ENCODE measurements at places on chromosomes 16 and 17.
A peak's percentile ranks its signal among the peaks of the same experiment; 100 is the strongest.

DNA sequence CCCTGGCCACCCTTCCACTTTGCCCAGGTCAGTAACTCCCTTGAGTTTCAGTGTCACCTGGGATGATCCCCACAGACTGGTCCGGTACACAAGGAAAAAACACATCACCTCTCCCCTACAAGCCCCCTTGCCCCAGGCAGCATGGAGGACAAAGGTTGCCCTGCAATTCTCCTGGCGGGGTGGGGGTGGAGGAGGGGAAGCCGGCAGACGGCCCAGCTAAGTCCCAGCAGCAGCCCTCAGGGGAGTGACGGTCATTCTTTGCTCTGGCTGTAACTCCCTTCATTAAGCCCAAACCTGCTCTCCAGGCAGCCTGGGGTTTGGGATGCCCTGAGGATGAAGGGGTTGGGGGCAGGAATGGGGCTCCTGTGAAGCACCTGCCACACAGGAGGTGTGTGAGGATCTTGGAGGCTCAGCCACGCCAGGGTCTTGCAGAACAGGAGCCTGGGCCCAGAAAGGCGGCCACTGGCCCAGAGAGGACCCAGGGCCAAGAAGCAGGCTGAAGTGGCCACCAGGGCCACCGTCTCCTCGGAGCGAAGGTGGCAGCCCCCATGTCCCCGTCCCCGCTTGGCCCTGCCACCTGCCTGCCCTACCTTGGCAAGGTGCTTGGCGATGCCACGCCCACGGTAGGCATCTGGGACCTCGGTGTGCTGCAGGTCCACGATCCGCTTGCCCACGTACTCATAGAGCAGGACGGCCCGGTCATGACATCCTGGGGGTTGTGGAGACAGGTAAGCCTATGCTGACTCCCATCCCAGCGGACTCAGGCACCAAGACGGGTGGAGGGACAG is 9.5 kb downstream of the NATD1 start:
- no peak for DNase-seq

- peak; percentile 93 for DNase-seq
Measured at GRCh38 chr17:28357061-28357900, at the start of gene POLDIP2. Gene POLDIP2, minus strand, starts transcription at chr17:28357527. Its CDS starts 79 bp downstream, at chr17:28357448.

DNA sequence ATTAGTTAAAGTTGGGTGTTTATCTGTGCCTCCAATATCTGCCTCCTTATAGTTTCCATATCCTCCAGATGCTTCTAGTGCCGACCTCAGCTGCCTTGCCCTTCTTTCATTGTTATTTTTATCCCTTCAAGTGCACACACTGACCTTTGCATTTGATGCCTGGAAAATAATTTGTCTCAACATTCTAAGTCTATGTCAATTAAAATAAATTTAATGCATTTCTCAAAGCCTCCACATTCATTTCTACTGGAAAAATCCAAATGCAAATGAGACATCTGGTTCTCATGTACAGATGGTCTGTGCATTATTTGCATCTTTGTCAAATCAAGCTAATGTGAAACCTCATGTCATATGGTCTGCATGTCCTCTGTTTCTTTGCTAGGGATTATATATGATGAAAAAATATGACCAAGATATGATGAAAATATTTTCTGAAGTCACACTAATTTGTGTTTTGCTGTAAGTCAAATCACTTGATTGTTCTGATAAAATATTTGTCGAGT is 61.4 kb downstream of the TMEM100 start:
- no peak for DNase-seq

- DNase-seq = no peak
Measured at GRCh38 chr16:65740711-65741110, 618.8 kb upstream of the CDH11 start.

- peak; percentile 86 for DNase-seq
Measured at GRCh38 chr17:76791053-76791980, 53.4 kb downstream of the MFSD11 start.

- DNase-seq = no peak
Measured at GRCh38 chr17:43720311-43721060, 38.1 kb downstream of the SOST start.

- no peak for DNase-seq
Measured at GRCh38 chr16:51298800-51299199, 147.7 kb upstream of the SALL1 start.

DNA sequence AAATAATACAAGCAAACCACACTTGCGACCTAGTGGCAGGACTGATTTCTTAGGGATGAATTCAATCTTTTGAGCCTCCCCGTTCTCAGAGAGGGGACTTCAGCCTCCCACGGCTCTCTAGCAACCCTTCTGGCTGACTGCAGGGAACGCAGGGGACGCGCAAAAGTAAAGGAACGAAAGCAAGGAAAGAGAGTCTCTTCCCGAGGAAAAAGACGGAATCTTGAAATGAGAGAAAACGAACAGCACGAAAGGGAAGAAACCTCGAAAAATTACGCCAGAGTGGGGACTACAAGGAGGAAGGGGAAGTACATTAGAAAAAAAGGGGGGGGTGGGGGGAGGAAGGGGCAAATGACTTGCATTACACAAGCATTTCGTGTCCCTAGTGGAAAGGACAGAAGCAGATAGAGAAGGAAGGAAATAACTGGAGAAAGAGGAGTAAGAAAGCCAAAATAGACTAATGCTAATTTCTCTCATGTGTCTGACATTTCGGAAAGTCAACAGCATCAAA is 1.2 kb downstream of the GRB2 start:
- peak; percentile 85 for DNase-seq

GRCh38 chr16:4664538-4665418 is 28.6 kb upstream of the NUDT16L1 start:
- peak; percentile 89 for DNase-seq

DNA sequence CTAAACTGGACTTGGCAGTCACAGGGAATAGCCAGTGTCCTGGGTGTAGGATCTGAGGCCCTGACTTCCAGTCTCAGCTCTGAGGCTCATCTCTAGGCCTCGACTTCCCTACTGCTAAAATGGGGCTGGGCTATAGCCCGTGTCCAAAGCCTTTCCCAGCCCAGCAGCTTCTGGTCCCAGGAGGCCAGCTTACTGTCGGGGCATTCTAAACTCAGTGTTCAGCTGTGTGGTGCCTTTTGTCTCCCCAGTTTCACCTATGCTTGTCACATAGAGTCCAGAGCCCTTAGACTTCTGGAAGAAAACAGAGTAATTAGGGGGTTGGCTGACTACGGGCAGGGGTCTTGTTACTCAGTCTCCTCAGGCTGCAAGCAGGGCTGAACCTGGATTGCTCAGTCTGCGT is 94.8 kb downstream of the WSCD1 start:
- no peak for DNase-seq

GRCh38 chr16:88437367-88437964 is 15.6 kb upstream of the ZFPM1 start:
- peak; percentile 52 for DNase-seq

- DNase-seq = no peak
Measured at GRCh38 chr17:73397856-73398540, 86.2 kb upstream of the CDC42EP4 start.

DNA sequence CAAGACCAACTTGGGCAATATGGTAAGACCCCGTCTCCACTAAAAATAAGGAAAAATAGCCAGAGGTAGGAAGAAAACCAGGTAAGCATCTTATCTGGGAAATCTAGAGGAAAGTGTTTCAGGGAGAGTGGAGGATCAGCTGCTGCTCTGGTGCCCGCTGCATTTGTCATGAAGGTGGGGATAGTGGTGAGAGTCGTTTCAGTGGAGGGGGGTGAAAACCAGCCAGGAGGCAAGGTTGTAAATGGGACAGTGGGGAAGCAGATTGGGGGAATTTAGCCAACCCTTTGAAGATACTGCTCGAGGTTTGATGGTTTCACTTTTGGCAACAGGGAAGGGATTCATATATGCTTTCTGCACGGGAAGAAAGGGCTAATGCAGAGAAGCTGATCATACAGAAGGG is 8.8 kb downstream of the DCTPP1 start:
- DNase-seq = no peak

- DNase-seq = no peak
Measured at GRCh38 chr17:81529437-81529803, 1.2 kb downstream of the FSCN2 start.

GRCh38 chr17:60769327-60769726 is 91.7 kb downstream of the BCAS3 start:
- DNase-seq = no peak

GRCh38 chr17:81034168-81034777 is 678 bp upstream of the BAIAP2 start:
- no peak for DNase-seq

GRCh38 chr16:54143934-54144571 is 142.5 kb downstream of the IRX3 start:
- DNase-seq = peak; percentile 27

DNA sequence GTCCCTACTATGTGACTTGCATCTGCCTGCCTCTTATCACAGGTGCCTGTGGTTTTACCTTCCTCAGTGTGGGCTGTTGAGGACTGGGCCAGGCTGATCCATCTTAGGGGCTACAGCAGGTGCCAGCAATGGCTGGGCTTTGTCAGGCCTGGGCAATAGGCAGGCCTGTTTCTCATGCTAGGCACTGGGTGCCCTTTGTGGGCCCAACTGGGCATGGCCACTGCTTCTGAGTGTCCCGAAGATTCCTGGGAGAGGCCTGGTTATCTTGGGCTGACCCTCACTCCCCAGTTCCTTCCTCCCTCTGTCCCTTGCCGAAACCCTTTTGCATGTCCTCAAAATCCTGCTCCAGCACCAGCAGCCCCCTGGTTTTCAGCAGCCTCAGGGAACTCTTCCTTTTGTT is 1024.9 kb downstream of the KCNJ18 start:
- no peak for DNase-seq

- DNase-seq = no peak
Measured at GRCh38 chr16:23397464-23397863, 55.5 kb downstream of the COG7 start.

GRCh38 chr17:76314392-76315227 is 6.5 kb upstream of the QRICH2 start:
- peak; percentile 21 for DNase-seq

DNA sequence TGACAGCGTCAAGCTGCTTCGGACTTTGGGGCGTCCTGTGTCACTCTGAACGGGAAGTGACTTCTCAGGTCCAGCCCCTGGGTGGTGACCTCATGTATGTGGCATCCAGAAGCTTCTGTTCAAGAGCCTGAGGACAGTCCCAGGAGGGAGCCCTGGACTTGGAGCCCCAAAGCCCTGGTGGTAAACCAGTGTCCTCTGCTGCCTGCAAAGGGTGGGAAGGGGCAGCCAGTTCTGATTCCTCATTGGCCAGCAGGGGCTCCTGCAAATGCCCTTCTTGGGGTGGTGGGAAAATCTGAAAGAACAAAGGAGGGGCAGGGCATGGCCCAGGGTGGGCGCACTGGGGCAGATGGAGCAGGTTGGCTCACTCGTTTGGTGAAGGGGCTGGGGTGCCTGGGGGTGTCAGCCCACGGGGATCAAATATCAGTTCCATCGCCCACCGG is 1.6 kb downstream of the OSGIN1 start:
- DNase-seq = no peak

- no peak for DNase-seq
Measured at GRCh38 chr17:1625053-1625452, 3.6 kb downstream of the SLC43A2 start.

DNA sequence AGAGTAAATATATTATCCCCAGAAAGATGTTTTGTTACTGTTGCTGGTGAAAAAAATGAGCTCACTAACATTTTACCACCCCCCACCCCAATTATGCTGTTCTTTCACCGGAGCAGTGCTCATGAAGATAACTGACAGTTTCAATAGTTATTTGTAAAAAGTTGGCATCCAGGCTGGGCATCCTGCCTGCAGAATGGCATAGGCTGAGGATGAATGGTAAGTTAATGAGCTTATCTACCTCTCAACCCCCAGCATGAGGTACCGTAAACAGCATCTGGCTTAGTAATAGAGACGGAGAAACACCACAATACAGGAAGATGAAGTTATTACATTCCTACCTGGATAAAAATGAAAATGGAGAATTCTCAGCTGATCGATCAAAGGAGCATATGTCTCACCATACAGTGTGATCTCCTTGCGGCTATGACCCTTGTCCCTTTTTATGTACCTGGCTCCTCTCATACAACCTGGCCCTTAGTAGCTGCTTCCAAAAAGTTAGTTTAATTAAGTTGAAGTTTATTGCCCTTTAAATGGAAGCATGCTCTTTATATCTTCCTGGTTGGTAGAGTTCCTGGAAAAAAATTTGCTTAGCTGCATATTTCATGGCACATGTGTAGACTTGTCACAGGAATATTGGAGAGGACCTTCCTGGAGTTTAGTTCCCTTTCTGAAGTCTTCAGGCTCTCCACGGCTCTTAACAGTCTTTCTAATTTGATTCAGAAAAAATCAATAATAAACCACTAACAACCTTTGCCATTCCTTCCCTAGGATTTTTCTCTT is 61.2 kb upstream of the MPHOSPH6 start:
- DNase-seq = no peak

- no peak for DNase-seq
Measured at GRCh38 chr17:5381542-5381941, 37.9 kb downstream of the NUP88 start.

GRCh38 chr16:30958175-30959079 is 873 bp downstream of the SETD1A start:
- no peak for DNase-seq

- DNase-seq = no peak
Measured at GRCh38 chr16:35560637-35560984, 2101.2 kb downstream of the TP53TG3F start.

- DNase-seq = peak; percentile 43
Measured at GRCh38 chr17:16398270-16399267, 16.8 kb upstream of the TRPV2 start.

DNA sequence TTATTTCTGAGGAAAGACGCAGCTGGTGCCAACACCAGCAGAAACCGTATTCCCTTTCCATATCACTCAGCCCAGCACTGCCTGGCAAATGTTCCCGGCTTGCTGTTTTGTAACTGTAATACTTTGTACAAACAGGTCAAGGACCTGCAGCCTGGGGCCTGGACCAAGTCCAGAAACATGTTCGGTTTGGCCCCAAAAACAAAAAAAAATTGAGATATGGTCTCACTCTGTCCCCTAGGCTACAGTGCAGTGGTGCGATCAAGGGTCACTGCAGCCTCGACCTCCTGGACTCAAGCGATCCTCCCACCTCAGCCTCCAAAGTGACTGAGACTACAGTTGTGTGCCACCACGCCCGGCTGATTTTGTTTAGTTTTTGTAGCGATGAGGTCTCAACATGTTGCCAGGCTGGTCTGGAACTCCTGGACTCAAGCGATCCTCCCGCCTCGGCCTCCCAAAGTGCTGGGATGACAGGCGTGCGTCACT is 1.2 kb downstream of the HAGH start:
- no peak for DNase-seq

GRCh38 chr16:19882646-19883045 is 2.0 kb downstream of the GPRC5B start:
- DNase-seq = no peak

All from KBM-7 (cell line).